ENCODE measurements at places on chromosomes 7 and 10. TPM values are rescaled to one million over a fixed set of nuclear protein-coding genes. Genes with fewer than 3 reads are reported as not detected.

The ZNF25 gene
- total RNA-seq = 2.9 TPM

DNA sequence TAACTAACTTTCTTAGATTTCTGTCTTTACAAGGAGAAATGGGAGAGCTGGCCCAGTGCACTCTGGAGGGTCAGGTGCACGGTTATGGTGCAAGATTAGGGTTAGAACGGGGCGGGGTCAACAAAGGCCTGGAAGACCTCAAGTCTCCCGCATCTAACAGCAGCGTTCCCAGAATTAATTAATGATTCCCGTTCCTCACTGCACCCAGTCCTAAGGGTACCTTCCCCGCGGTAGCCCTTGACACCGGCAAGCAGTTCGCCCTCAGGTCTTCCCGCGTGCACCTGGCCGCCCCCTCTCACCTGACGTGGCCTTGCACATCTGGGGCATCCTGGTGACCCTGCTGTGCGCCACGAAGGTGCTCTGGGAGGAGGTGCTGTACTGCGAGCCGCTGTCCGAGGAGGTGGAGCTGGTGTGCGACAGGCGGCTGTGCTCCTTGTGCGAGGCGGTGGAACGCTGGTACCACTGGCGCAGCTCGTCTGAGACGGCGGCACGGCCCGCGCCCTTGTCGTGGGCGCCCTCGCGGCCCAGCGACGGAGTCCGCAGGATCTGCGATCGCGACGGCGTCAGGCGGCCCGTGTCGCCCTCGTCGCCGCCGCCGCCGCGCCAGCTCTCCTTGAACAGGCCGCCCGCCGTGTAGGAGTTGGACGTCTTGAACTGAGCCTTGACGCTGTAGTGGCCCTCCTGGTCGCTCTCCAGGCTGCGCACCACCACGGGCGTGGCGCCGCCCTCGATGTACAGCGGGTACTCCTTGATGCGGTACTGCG is 69.8 kb downstream of the PRPF18 start:
- no peak for DNase-seq

The RBAK gene
- 20.0 TPM for total RNA-seq

DNA sequence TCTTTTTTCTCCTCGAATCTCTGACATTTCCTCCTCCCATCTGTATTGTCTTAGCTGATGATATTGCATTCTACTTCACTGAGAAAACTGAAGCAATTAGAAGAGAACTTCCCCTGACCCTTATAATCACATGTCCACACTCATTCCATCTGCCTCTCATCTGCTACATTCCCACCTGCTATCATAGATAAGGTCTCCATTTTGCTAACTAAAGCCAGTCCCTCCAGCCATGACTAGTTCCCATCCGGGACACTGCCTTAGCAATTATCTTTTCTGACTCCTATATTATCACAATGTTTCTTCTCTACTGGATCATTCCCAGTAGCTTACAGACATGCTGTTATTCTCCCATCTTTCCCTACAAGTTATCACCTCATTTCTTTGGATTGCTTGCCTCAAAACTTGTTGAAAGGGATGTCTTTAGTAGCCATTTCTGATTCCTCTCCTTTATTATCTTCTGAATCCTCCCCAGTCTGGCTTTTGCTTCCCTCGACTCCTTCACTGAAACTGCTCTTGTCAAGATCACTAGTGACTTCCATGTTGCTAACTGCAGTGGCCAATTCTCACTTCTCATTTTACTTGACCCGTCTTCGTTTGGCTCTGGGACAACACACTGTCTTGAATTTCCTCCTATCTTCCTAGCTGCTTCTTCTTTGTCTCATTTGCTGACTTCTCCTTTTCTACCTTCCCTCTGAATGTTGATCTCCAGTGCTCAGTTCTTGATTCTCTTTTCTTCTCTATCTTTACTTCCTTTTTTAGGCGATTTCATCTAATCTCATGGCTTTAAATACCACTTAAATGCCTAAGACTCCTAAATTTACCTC is 35.9 kb downstream of the FZD1 start:
- no peak for DNase-seq

- no peak for DNase-seq
Observed at GRCh38 chr10:30207485-30208052, 141.5 kb downstream of the MTPAP start.

GRCh38 chr7:3157566-3158287 is 114.1 kb upstream of the CARD11 start:
- no peak for DNase-seq

The SPDYE2 gene
- not detected for total RNA-seq

DNA sequence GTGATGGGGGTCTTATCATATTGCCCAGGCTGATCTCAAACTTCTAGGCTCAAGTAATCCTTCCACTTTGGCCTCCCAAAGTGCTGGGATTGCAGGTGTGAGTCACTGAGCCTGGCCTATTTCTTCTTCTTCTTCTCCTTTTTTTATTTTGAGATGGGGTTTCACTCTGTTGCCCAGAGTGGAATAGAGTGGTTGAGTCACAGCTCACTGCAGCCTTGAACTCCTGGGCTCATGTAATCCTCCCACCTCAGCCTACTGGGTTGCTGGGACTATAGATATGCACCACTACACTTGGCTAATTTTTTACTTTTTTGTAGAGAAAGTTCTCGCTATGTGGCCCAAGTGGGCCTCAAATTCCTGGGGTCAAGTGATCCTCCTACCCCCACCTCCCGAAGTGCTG is 124.3 kb downstream of the SKIDA1 start:
- no peak for DNase-seq

- DNase-seq = no peak
Observed at GRCh38 chr10:119917777-119918176, 25.2 kb downstream of the SEC23IP start.

DNA sequence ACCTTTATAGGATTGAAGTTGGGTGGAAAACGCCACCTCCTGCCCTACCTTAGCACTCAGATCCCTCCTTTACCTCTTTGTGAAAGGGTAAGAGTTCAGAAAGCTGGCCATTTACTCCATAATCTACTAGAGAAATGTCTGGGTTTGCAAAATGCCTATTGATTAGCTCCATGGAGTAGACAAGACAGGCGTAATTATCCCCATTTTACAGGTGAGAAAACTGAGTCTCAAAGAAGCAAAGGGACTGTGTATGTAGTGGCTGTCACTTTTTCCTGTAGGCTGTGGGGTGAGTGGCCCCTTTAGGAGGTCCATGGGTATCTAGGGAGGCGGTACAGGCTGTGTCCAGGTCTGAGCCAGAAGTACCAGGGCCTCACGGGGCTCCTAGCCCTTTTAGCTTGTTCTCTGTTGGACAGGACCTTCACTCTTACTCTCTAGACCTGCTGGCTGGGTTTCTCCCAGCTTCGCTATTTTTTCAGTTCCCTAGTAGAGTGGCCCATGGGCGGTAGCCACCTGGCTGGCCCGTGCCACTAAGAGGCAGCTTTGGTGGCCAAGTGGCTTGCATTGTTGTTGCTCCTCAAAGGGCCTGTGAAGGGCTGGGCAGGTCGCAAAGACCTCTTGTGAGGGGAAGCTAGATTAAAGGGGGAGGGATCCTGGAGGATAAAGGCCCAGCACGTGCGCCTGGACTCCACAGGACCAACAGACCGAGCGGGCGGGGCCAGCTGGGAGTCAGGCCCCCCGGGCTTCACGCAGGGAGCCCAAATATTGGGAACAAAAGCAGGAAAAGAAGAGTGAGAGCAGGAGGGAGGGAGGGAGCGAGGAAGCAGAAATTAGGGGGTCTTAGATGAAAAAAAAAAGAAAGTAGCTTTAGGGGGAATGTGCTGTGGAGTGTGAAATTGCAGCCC is 4.7 kb upstream of the PAX2 start:
- no peak for DNase-seq

The ASB4 gene
- not detected for total RNA-seq

DNA sequence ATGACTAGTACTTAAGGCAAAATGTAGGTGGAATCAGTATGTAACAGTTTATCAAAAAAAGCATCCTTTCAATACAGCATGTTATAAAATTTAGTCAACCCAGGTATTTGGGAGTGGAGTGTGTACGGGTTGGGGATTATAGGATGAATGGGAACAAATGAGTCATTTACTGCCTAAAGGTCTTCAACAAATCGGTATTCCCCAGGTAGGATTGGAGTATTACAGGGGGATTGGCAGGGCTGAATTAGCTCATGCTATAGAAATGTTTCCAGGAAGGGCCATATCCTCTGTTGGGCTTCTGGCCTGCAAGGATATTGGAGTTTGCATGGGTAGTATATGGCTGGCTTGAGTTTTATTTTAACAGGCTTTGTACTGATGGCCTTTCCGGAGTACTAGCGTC is 723.7 kb downstream of the SORCS1 start:
- no peak for DNase-seq

The CHST3 gene
- total RNA-seq = 12.9 TPM

GRCh38 chr10:5581670-5582566 is 57.2 kb downstream of the CALML3 start:
- no peak for DNase-seq

GRCh38 chr7:116164552-116165306 is 45.6 kb upstream of the TES start:
- DNase-seq = no peak

- DNase-seq = no peak
Observed at GRCh38 chr10:124542336-124542735, 80.7 kb downstream of the LHPP start.

GRCh38 chr7:34900891-34901513 is 136.3 kb downstream of the DPY19L1 start:
- no peak for DNase-seq

DNA sequence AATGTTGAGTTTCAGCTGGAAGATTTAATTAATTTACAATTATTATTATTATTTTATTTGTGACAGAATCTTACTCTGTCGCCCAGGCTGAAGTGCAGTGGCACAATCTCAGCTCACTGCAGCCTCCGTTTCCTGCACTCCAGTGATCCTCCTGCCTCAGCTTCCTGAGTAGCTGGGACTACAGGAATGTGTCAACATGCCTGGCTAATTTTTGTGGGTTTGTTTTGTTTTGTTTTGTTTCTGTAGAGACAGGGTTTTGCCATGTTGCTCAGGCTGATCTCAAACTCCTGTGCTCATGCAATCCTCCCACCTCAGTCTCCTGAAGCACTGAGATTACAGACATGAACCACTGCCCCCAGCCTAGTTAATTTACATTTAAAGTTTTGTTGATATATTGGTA is 93.8 kb upstream of the MEOX2 start:
- no peak for DNase-seq

DNA sequence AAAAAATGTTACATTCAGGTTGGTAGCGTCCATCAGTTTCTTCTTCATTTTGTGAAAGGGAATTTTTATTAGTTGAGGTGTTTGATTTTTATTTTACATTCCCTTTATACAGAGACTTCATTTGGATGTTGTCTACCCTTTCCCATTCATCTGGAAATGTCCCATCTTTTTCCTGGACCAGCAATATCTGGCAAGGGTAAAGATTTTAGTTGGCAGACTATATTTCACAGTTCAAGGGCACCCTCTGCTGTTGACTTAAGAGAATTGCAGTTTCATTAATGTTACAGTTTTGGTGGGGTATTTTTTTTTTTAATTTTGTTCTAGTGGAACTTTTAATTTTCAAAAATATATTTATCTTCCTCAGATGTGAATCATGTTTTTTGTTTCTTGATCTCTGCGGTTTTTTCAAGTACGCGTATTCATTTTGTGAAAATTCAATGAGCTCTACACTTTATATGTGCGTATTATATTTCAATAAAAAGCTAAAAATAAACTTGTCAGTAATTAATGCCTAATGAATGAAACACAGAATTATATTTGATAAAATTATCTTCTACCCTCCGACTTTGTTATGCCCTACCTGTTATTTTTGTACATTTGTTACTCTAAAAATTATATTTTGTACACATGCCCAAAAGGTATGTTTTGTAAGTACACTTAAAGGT is 97.9 kb upstream of the KLF14 start:
- no peak for DNase-seq

- DNase-seq = no peak
Observed at GRCh38 chr7:130966246-130967009, 232.4 kb upstream of the KLF14 start.

GRCh38 chr10:74293686-74294371 is 142.8 kb downstream of the ADK start:
- DNase-seq = no peak

- no peak for DNase-seq
Observed at GRCh38 chr7:102080019-102080433, 206.6 kb upstream of the SH2B2 start.

The CYP3A5 gene
- 4.2 TPM for total RNA-seq

DNA sequence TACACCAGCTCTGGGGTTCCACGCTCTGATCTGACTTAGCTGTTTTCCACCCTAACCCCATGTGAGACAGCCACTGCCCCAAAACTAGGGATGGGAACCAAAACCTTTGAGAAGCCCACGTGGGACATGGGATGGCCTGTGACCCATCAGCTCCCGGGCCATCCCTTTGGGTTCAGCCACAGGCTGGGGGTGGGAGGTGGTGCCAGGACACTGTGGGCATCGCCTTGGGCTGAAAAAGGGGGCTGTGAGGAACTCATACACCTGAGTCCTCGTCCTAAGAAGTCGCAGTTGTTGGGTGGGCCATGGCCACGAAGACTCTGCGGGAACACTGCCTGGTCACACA is 379.1 kb downstream of the DNAJB6 start:
- no peak for DNase-seq

The RAB11FIP2 gene
- 17.6 TPM for total RNA-seq

DNA sequence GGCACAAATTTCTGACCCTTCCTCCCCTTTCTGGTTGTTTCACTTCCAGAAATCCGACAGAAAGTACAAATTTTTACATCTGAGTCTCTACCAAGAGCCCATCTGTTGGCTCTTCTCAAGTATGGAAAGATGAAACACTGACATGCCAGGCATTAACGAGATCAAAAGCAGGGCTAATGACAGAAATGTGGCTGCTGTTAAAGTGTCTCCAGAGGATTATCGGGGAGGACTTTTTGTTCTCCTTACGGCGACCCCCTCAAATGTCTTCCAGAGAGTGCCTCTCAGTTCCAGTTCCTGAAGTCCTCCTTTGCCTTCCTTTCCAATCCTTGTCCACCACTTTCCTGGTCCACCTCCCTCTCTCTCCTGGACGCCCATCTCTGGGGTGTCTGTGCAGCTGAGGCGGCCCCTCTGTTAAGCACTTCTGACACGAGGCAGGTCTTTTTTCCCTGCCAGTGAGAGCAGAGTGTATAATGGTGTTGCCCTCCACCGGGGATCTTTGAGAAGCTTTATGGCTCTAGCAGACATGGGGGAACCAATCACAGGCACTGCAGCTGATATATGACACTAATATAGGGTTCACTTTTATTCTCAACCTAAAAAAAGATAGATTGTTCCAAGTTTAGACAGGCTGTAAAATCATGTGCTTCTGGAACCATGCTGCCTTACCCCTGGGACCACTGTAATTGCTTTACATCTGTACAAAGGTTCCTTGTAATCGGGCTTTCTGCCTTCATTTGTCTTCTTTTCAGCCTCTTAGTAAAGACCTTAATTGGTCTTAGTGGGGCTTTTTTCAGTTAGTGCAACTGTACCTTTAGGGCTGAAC is 757.1 kb downstream of the AUTS2 start:
- DNase-seq = no peak

The AQP1 gene
- 1.4 TPM for total RNA-seq

GRCh38 chr10:2978111-2978510 is 89.2 kb upstream of the PFKP start:
- no peak for DNase-seq

The PRXL2A gene
- total RNA-seq = 137 TPM
